Adrenal gland (tissue), 19 donors: ENCODE measurements at places on chromosomes 2 and 18.

GRCh38 chr2:168583064-168583709 is 127.1 kb downstream of the CERS6 start:
- DNase-seq = no peak

GRCh38 chr18:43888598-43888997 is 611.3 kb upstream of the SYT4 start:
- DNase-seq = no peak

GRCh38 chr2:85886590-85886989 is 2.2 kb downstream of the ST3GAL5 start:
- DNase-seq = peak; percentile 92

GRCh38 chr2:41764919-41765318 is 282.9 kb upstream of the PKDCC start:
- no peak for DNase-seq

- DNase-seq = no peak
Measured at GRCh38 chr2:72027426-72028161, 120.1 kb downstream of the CYP26B1 start.

DNA sequence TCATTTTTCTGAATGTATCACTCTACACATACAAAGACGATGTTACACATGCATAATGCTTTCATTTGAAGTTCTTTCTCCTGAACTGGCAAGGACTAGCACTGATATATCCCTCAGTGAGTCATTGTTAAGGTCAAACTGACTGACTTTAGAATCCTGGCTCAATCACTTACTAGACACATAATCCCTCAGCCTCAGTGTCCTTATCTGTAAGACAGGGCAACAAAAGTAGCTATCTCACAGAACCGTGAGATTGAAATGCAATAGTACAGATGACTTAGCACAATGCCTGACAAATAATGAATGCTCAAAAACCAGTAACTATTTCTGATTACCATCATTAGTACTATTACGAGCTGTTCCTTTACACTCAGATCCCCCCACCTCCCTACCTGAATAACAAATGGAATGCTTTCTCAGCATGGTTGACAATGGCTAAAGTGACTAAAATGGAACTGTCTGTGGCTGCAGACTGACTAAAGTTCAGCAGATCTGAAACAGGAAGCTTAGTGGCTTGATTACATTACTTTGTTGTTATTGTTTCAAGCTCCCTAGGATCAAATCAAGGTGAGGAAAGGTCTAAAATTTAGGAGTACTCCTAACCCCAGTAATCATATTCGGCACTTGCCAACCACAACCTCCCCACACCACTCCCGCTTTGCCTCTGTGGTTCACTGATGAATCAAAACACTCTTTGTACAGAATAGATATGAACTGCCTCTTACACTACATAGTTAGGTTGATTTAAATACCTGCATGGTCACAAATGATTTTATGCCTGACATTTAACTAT is 35.8 kb upstream of the CACNB4 start:
- no peak for DNase-seq

DNA sequence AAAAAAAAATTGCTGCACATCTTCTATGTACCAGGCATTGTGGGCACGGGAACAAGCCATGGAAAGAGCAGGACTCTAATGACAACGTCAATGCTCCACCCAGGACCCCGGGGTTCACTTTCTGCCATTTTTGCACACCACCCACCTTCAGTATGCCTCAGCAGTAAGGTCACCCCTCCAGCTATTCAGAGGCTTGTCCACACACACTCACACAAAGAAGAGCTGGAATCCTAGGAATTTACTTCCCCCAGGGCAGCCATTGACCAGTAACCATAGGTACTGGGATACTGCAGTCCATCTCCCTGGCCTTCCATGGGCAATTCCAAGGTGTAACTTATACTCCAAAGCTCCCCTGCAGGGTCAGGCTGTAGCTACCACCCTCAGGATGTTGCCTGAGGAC is 170.8 kb downstream of the SUCLG1 start:
- DNase-seq = no peak

GRCh38 chr2:236823041-236823629 is 253.5 kb downstream of the ACKR3 start:
- no peak for DNase-seq

DNA sequence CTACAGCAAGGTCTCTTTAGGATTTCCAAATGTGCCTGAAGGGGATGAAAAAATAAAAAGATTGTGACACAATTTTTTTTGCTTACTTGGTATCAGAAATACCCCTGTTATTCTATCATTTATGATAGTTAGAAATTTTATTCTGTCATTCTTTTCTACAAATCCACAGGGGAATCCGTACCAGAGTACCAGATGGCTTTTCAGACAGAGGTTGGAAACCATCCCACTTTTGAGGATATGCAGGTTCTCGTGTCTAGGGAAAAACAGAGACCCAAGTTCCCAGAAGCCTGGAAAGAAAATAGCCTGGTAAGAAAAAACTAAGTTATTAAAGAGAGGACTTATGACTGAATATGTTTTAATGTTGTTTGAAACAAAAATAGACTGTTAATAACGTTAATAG is 92.6 kb upstream of the FAM117B start:
- no peak for DNase-seq

DNA sequence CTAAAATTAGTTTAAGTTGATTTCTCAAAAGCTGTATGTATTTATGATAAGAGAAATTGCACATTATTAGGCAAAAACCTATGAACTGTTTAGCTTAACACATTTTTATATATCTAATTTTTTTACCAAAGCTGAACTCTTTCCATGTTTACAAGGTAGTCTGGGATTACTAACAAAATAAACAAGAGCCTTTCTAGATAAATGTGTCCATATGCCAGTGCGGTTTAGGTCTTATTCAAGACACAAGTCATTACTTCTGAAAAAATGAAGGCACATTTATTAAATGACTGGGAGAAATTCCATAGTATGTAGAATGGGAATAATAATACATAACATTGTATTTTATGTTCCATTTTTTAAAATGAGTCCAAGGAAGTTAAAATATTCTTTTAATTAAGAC is 82.0 kb downstream of the DPP4 start:
- DNase-seq = no peak

- DNase-seq = no peak
Measured at GRCh38 chr2:28602751-28603639, 107.1 kb downstream of the PLB1 start.

- DNase-seq = no peak
Measured at GRCh38 chr2:46393865-46394264, 85.5 kb upstream of the TMEM247 start.

GRCh38 chr2:225416616-225417367 is 17.3 kb downstream of the NYAP2 start:
- DNase-seq = no peak

DNA sequence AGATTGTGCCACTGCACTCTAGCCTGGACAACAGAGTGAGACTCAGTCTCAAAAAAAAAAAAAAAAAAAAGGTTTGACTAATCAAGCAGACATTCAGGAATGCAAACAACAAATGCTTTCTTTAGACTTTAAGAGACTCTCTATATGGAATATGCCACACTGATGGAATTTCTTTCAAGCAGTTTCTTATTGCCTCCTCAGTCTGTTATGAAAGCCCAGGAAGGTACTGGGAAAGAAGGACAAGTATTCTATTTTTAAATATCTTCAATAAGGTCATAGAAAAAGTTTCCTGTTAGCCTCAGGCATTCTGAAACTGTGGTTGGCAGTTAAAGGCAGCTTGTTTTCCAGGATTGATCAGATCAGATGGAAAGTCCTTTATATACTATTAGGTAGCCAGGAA is 241.6 kb downstream of the PIK3C3 start:
- no peak for DNase-seq

DNA sequence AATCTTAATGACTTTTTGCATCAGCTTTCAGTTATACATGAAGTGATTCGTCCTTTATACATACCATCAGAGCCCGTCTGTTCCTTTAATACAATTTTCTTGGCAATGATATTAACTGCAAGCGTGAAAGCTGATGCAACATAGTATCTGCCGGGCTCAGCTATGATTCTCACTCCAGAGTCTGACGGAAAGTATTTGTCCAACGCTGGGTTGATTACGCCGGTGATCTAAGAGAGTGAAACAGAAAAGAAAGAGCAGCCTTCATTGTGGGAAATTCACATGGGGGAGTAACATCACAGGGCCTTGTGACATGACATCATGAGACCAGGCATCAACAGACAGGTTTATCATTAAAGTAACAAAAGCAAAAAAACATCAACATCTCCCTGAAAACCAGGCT is 6.2 kb downstream of the ODC1 start:
- DNase-seq = no peak

DNA sequence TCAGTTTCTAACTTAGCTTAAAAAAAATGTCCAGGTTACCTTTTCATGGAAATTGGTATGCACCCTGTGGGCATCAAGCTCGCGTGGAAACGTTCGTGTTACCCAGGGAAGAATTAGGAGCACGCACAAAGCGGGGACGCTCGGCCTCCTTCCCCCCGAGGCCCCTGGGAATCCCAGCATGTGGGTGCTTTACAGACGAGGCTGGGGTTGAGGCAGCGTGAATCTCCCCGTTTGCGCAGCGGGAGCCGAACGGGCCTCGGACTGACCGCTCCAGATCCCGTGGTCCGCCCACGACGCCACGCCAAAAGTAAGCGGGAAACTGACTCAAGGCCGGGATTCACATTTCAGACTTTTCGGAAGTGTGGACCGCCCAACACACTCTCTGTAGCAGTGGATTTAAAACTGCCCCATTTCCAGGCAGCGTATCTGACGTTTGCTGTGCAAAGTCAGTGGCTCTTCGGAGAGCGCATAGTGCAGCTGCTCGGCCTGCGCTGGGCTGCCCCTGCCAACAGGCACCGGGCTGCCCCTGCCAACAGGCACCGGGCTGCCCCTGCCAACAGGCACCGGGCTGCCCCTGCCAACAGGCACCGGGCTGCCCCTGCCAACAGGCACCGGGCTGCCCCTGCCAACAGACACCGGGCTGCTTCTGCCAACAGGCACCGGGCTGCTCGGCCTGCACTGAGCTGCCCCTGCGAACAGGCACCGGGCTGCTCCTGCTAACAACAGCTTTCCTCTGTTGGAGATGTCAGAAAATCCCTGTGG is 49.7 kb downstream of the SH3YL1 start:
- DNase-seq = no peak

DNA sequence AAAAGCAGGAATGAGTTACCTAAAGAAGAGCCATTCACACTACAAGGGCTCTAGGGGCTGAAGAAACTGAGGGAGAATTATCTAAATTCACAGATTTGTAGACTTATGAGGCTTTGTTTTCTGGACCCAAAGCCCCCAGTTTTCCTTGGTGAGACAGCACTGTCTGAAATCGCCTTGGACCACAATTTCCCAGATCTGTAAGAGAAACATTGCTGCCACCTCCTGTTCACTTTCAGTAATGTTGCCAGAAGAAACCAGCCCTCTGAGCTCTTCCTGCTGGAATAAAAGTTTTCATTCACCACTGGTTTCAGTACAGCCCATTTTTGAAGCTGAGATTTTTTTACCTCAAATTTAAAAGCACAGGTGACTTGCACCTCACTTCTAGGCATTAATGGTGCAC is 169.2 kb downstream of the CDH20 start:
- peak; percentile 26 for DNase-seq

DNA sequence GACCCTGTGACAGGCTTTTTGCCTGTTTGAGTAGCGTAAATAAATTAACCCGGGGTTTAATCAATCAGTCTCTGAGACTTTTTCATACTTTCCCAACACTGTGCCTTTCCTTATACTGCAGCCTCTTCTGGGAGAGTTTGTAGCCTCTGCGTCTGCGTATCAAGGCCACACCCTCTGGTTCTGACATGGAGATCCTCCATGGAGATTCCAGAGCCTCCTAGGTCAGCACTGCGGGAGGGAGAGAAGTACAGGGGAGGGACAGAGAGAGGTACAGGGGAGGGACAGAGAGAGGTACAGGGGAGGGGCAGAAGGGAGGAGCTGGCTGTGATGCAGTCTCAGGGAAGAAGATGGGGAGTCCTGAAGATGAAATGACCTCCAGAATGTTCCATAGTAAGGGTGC is 166.0 kb downstream of the ARL4C start:
- DNase-seq = no peak

GRCh38 chr2:118856330-118856977 is 9.0 kb upstream of the EN1 start:
- DNase-seq = no peak

DNA sequence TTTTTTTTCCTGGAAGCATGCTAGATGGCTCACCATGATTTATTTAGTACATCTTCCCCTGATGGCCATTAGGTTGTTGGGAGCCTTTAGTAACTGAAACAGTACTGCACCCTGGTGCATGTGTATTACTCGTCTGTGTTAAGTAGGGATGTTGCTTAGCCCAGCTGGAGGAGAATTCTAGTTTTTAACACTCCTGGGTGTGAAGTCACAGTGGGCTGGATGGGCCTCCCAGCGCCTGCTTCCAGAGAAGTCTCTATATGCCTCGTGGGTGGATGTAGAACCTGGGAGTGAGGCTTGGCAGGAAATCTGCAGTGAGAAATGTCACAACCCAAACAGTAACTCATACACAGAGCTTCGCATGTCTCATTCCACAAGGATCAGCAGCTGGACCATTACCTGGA is 28.9 kb upstream of the NT5DC4 start:
- DNase-seq = no peak

DNA sequence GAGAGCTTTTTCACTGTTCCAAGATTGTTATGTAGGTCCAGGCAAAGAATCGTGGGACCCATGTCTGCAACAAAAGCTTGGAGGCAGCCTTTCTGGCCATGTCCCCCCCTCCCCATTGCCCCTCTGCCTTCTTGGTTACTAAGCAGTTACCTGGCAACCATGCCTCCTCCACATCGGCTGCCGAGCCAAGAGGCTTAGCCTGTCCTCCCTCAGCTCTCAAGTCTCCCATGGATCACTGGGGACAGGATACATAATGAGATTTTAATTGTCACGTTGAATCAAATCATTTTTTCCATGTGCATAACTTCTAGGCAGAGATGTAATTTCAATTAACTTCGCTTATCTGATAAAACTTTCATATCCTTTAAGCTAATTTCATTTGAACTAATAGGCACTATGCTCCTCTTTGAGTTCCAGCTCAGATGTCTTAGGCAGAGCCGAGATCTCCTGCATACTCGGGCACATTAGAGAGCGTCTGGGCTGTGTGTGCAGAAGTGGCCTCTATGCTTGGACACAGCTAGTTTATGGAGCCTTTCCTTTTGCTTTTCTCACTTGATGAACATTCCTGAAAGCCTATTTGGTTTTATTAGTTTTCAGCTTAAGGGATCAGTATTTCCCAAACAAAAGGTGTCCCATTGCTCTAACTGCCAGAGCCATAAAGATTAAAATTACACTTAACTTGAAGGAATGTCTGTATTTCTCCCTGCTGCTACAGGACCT is 80.7 kb downstream of the LYPD1 start:
- no peak for DNase-seq

- no peak for DNase-seq
Measured at GRCh38 chr18:74831571-74832250, 234.0 kb downstream of the ZNF407 start.

- DNase-seq = no peak
Measured at GRCh38 chr2:133607679-133608078, 39.4 kb upstream of the NCKAP5 start.
